Spinal cord (tissue), 10 donors: ENCODE measurements at places on chromosomes 2 and 18. TPM values are rescaled to one million over a fixed set of nuclear protein-coding genes. Genes with fewer than 3 reads are reported as not detected.

TRPM8 gene
- 1.9 TPM for total RNA-seq

DHRS9 gene
- 4.6 TPM for total RNA-seq

- DNase-seq = no peak
Measured at GRCh38 chr2:218871345-218872302, 9.0 kb upstream of the WNT10A start.

DNA sequence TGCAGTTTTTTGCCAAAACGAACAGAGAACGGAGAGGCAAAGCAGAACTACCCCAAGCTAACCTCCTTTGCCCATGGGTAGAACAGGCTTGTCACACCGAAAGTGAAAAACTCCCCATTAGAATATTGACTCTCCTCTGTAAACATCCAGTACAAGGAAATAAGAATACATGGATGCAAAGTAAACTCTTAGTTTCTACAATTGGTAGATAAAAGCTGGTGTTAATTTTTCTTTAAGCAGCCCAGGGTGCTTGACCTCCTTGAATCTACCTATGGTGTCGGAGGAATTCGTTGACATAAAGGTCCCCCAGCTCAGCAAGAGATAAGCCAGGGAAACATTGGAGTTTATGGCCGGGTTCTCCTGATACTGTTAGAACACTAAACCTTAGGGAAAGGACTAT, 48.4 kb upstream of the DSG1 start:
- DNase-seq = no peak

GRCh38 chr2:127705391-127706065, 4.2 kb downstream of the SFT2D3 start:
- no peak for DNase-seq

DNA sequence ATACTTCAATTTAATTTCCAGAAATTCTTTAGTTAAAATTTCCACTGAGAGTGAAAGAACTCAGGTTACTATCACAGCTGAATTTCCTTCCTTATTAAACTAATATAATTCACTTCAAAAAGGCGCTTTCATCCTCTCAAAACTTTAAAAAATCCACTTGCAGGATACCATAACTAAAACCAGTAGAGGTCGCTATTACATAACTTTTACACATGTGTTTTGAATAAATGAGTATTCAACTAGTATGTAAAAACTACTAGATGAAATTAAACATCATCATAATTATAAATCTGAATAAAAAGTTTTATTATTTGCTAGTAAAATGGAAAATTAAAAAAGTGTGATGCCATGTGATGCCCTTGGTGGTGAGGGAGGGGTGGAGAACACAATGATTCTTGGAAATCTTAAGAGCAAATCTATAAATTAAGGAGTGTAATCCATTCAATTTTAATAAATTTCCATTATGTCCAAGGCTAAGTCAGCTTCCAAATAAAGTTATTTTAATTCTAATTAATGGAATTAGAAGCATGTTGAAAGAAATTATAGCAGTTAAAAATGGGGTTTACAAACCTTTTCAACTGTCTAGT, 61.4 kb downstream of the SOS1 start:
- DNase-seq = peak; percentile 42

- no peak for DNase-seq
Measured at GRCh38 chr18:46419391-46420141, 237.5 kb downstream of the LOXHD1 start.
